Activated CD4-positive, CD25-positive, alpha-beta regulatory T cell treated with anti-CD3 and anti-CD28 coated beads, Interleukin-2, amount 50 U/mL, for 16 hours (primary cell): ENCODE measurements at places on chromosomes 7 and 10.

DNA sequence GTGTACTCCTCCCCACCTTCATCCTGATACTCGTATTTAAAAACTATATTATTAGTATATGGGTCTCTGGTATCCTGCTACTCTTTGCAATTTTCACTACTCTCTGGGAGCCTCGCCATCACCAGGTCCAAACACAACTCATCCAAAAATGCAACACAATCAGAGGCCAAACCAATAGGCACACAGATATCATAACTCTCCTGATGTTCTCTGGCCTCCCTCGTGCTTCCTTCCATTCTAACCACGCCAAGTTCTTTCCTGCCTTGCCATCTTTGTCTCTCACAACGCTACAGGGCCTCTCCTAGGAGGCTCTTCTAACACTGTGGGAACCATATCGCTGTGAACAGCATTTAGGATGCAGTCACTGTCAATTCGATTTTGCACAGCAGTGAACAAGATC, 7.3 kb downstream of the RHEB start:
- no peak for DNase-seq

DNA sequence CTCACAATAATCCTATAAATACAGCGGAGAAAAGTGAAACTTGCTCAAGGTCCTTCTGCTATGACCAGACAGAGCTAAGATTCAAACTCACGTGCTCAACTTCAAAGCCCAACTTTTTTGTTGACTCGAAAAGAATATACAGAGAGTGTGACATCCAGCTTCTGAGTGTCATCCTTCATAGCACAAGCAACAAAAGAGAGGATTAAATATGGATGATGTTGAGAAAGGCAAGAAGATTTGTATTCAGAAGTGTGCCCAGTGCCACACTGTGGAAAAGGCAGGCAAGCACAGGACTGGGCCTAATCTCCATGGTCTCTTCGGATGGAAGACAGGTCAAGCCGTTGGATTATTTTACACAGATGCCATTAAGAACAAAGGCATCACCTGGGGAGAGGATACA, 2.1 kb upstream of the FAM3C start:
- no peak for DNase-seq

DNA sequence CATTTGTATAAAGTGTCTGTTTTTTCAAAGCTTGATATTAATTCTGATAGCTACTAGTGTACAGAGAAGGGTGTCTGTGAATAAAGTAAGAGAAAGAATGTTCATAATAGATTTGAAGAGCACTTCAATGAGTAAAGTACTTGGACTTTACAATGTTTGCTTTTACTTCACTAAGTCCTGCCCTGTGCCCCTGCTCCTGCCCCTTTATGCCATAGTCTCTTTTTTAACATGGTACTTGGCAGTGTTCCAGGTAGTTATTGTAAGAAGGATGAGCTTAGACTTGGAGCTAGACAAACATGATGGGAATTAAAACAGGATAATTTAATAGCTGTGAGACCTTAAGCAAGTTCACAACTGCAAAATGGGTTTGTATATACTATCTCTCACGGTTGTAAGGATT, 41.0 kb downstream of the ZEB1 start:
- DNase-seq = no peak

DNA sequence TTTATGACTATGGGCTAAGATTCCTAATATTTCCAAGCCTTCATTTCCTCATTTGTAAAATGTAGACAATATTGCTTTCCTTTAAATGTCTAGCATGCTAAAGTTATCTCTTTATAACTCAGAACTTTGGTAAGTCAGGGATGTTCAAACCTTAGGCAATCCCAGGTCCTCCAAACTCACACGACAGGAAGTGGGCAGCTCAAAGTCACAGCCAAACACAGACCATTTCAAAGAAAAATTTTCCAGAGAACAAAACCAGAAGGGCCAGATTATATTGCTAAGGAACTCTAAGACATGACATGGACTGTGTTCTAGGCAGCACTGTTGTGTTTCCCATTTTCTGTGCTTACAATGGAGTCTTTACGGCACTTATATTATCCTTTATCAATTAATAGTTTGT, 87.8 kb upstream of the DYNC1I1 start:
- no peak for DNase-seq

DNA sequence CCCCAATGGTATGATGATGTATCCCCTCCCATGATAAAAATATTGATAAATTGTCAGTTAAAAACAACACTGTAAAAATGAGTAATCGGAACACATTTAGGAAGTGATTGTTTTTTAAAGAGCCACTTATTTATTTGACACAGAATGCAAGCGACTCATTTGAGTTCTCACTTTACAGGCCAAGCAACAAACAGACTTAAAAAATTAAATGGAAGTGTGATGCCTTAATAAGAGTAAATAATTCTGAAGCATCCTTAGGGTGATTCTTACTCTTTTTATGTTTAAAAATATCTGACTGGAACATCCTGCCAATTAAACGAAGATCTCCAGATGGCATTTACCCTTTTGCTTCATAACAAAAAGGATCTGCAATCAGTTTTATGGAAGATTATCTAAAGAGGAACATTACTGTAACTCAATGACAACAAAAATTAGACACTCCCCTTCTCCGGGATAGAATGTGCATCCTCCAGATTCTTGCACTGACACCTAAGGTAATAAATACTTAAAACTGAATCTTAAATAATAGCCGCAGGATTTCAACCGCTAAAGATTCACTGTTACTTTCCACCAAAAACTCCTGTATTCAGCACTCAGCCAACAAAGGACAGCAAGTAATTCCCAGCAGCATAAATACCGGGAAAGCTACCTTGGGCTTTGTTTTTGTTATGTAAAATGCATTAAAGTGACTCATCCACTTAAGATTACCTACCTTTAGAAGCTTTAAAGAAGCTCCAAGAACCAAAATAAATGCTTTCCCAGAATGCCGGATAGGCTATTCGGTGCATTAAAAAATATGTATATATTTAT, 1.7 kb downstream of the CACNA2D1 start:
- DNase-seq = no peak

DNA sequence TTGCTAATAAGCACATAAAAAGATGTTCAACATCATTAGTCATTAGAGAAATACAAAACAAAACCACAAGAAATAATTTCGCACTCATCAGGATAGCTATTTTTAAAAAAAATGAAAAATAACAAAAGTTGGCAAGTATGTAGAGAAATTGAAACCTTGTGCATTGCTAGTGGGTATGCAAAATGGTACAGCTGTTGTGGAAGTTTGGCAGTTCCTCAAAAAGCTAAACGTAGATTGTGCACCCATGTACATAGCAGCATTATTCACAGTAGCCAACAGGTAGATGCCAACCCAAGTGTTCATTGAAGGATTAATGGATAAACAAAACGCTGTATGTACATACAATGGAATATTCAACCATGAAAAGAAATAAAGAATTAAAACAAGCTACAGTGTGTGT, 35.3 kb upstream of the STARD3NL start:
- no peak for DNase-seq

DNA sequence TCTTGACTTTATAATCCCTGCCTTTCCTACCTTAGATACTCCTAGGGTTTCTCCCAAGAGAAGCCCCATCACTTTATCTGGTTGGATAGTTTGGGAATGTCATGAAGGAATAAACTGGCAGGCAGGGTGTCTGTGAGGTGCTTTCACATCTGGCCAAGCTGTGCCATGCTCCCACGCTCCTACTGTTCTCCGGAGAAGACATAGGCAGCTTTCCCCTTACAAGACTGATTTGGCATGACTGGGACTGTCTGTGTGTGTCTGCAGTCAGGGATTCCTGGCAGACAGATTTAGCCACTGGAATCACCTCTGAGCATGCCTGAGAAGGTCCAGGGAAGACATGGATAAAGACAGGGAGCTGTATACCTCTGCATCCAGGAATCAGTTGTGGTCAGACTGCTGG, 45.3 kb downstream of the HK1 start:
- no peak for DNase-seq

DNA sequence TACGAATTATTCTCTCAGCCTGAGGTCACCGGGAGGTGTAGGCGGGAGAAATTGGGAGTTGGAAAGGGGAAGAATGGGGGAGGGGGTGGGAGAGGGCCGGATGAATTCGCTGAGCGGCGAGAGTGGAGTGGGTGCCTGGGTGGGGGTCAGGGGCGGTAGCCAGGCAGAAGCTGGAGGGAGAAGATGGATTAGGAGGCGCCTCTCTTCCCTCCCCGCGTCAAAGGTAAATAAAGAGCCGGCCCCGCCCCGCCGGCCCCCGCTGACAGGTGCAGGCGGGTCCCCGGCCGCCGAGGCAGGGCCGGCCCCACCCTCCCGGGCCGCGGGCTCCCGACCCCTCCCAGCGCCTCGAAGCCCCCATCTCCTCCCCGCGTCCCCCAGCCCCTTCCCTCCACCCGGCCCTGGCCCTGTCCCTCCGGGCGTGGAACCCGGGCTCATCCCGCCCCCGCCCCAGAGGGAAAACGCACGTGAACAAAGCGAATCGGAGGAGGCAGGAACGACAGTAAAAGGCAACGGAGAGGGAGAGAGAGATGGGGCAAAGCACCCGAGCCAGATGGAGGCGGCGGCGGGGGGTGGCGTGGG, 872 bp downstream of the FAM131B start:
- no peak for DNase-seq

GRCh38 chr7:664997-665735, 61.3 kb upstream of the DNAAF5 start:
- no peak for DNase-seq

DNA sequence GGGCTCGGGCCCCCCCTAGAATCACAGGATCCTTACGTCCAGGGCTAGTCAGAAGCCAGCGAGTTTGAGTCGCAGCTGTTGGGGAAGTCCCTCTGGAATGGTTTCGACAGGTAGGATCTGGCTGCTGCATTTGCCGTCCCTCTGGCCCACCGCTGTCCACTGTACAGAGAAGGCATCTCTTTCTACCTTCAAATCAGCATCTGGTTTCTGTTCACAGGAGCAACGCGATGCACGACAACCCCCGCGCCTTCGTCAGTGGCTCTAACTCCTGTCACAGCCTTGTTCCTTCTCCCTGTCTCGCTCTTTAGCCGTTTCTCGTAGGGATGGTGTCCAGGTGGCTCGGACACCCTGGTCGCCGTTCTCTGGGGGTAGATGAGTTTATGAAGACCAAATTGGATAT, 11.2 kb upstream of the PFKFB3 start:
- no peak for DNase-seq

DNA sequence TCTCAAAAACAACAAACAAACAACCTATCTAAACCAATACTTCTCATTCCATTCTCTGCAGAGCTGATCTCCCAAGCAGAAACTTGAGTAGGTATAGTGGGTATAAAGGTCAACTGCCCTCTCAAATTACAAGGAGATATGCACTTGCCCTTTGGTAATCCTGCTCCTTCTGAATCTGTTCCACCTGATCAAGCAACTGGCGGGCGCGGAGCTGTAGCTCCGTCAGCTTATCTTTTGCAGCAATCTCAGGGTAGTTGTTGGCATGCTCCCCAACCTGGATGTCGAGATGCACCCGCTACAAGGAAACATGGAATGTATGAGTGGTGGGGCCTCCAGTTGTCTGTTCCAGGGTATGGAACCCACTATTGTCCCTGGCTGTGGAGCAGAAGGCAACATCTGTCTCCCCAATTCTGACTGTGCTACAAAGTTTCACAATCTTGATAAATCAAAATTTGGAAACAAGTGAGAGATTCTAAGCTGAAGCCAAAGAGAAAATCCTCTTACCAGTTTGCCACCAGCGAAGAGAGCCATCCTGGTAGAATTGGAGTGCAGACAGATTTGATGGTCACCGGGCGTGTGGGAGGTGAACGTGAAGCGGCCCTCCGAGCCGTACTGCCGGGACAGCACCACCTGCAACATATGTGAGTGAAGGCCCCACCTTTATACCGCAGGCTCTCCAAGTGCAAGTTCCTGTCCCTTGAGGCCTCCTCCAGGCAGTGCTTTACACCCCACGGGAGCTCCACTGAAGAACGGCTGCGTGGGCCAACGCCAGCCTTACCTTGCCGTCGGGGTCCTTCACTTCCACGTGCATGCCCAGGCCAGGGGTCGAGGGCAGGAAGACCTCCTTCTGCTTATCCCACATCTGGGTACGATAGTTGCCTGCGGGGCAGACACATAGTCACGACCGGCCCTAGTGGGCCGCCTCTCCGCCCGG, 819 bp downstream of the TMED4 start:
- no peak for DNase-seq

DNA sequence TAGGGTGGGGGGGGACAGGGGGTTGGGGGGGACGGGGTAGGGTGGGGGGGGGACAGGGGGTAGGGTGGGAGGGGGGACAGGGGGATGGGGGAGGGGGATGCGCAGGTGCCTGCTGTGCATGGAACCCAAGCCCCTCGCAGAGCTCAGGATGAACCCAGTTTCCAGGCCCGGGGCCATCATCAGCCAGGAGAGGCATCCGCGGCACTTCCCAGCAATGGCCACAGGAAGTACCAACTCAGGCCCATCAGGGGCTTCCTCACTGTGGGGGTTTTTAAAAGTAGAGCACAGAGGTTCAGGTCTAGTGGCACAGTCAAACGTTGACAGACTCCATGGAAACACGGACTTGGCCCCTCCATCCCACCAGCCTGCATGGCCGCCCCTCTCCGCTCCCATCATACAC, 172.7 kb downstream of the DIP2C start:
- DNase-seq = no peak

- DNase-seq = no peak
Measured at GRCh38 chr7:132117636-132118035, 458.6 kb downstream of the PLXNA4 start.

DNA sequence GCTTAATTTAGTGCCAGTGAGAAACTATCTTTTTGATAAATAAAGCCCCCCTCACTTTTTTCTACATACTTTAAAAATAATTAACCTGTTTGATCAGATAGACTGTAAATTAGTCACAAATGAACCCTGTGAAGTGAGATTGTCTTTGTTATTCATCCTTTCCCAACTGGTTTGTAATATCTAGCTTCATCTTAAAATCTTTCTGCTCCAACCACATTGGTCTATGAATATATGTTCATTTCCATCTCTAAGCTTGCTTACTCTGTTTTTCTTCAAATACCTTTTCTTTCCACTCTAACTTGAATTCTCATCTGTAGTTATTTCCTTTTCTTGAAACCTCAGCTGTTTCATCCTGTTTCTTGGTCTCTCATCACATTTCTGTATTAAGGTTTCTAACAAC, 12.1 kb downstream of the MARCHF5 start:
- no peak for DNase-seq

- DNase-seq = no peak
Measured at GRCh38 chr10:4270116-4270515, 485.1 kb upstream of the KLF6 start.

GRCh38 chr10:93827056-93827804, 66.5 kb upstream of the SLC35G1 start:
- no peak for DNase-seq

GRCh38 chr10:99555825-99556523, 23.2 kb downstream of the NKX2-3 start:
- no peak for DNase-seq
